IMR-90 (cell line): ENCODE measurements at places on chromosomes 6 and 20. TPM values are rescaled to one million over a fixed set of nuclear protein-coding genes. Genes with fewer than 3 reads are reported as not detected.

DNA sequence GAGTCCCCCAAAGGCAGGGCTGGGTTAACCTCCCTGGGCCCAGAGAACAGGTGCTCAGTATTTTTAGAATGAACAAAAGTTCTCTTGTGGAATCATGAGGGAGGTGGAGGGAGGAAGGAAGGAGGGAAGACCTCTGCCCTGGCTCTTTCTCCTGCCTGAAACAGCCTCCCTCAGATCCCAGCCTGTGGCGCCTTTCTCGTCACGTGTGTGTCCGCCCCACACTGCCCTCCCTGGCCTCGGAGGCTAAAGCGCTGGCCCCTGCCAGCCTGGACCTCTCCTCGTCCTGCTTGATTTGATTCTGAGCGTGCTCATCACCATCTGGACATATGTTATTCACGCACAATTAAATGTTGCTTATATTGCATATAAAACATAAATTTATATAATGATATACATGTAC lies 40.9 kb downstream of the PHACTR3 start:
- DNase-seq = no peak

- no peak for DNase-seq
These were observed 134.4 kb upstream of the STMND1 start for GRCh38 chr6:16967470-16967817.

GRCh38 chr6:72064399-72064975 lies 178.1 kb downstream of the RIMS1 start:
- DNase-seq = peak; percentile 10

- peak; percentile 20 for DNase-seq
These were observed 862 bp upstream of the SOBP start for GRCh38 chr6:107488875-107489635.

- peak; percentile 44 for DNase-seq
These were observed 157.6 kb downstream of the MCHR2 start for GRCh38 chr6:99836471-99836870.

GRCh38 chr20:62787866-62788265 lies 8.4 kb upstream of the MRGBP start:
- no peak for DNase-seq

DNA sequence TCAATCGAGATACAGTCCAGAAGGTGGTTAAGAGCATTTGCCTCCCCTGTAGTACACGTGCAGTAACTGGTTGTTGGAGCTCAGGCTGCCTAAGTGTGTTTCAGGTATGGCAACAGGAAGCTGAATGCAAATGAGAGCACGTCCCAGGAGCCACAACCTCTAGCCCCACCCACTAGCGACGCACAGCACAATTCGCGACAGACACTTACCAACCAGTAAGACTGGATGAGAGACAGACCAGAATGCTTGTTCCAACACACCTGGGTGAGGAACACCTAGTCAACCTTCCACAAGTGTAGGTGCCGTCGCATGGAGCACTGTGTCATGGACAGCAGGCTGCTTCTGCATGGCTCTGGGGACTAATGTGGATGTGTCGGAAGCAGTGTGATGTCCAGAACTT lies 7.2 kb upstream of the SERPINB1 start:
- DNase-seq = no peak

DNA sequence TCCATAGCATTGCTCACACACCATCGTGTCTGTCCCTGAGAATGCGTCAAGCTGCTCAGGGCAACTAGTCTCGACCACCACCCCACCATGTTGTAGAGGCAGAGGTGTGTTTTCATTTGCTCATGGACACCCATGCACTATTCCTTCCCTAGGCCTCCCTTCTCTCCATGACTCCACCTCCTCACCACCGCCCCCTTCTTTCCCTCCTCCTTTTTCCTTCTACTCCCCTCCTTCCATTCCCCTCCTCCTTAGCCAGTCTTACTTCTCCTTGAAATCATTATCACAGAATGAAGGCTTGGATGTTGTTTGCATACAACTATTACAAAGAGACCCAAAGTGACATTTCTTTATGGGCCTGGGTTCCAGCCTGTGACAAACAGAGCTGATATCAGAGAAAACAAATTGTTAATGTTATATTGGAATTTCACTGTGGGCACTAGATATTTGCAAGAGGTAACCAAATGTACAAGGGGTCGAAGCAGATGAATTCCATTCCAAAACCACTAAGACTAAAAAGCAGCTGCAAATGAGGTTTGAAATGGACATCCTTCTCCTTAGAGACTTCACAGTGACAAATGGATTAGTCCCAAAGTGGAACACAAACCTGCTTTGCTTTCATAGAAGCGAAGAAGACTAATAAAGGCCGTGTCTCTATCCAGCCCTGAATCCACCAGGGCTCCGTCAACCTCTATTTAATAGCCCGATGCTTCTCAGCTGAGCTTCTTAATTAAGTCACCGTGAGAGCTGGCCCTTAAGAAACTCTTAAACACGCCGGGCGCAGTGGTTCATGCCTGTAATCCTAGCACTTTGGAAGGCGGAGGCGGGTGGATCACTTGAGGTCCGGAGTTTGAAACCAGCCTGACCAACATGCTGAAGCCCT lies 275.8 kb upstream of the SULF2 start:
- no peak for DNase-seq

DNA sequence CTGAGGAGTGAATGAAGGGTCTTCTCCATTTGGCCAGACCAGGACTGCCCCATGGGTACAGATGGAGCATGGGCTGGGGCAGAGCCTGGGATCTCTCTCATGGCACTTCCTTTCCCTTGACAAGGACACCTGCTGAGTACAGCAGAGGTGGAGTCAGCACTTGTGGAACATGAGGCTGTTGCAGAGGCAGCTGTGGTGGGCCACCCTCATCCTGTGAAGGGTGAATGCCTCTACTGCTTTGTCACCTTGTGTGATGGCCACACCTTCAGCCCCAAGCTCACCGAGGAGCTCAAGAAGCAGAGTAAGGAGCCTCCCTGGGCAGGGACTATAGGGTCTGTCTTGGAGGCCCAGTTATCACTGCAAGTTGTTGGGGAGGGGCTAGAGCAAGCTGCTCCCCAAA lies 29.6 kb downstream of the GSS start:
- no peak for DNase-seq

DNA sequence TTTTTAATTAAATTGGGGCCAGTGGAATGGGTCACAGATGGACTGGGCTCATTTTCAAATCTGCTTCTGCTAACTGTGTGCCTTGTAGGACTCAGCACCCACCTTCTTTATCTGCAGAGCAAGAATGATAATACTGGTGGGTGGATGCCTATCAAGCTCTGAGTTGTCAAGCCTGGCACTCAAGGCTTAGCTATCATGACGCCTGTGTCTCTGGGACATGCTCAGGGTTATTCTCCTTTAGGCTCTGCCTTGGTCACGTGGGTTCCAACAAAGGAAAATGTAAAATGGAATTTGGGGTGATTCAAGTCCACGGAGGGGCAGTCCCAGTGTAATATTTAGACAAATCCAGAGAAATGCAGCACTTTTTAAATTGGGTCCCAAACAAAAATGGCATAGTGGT lies 202.3 kb downstream of the TSHZ2 start:
- DNase-seq = no peak

DNA sequence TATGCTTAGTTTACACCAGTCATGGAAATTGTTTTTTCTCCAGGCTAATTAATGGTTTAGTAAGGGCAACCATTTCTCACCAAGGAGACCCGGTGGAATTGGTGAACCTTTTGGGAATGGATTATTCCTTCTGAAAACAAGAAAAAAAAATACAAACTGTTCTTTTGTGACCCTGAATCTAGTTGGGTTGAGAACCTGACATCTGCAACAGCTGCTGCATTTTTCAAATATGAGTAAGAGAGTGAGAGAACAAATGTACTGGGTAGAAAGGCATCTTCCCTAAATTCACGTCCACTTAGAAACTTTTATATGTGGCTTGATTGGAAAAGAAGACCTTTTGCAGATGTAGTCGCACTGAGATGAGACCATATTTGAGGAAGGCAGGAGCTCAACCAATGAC lies 553.4 kb upstream of the EPHA7 start:
- DNase-seq = no peak

DNA sequence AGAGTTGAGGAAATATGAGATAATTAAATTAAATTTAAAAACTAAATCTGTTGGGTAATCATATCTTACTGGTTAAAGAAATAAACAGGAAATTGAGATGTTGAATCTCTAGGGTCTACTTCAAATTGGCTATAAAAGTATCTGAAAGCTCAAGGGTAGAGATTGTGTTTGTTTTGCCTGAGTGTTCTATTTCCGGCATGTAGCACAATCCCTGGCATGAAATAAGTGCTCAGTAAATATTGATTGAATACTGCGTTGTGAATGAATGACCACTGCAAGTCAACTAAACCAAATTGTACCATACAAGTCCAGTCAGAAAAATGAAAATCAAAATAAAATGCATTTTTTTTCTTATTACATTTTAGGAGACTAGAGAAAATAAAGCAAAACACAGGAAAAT lies 709.8 kb downstream of the EPM2A start:
- DNase-seq = no peak

- DNase-seq = no peak
These were observed 75.0 kb upstream of the SULF2 start for GRCh38 chr20:47860049-47860830.

DNA sequence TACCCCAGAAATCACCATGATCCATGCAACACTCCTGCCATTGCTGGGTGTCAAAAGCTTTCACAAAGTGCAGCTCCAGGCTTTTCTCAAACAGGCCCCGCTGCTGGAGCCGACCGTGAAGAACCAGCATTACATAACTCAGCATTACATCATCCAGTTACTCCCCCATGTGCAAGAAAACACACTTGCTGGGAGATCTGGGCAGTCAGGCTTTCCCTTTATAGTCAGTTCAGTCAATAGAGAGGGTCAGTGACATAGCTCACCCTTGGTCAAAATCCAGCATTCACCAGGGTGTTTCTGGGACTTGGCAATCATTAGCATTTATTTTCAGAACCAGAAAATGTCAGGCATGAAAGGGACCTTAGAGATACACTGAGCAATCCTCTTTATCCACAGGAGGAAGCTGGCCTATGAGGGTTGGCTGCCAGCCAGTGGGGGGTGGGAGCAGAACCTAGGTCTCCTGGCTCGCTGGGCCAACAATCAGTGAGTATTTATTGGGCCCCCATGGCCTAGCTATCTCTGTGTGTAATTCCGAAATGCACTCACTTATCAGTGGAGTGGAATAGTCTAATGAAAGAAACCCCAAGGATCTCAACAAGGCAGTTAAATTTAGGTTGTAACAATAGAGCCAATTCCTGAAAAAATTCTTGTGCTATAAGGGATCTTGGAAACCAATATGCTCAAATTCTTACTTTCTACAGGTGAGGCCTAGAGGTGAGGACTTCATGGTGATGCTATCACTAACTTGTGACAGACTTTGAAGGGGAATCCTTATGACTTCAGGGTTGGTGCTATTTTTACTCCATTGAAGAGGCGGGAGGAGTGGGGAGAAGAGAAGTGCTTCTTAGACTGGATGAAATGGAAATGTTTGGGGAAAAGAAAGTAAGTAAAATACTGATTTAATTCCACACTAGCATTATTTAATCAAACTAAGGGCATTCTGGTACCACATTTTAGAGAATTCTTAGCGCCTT lies 54.6 kb downstream of the LYRM4 start:
- DNase-seq = peak; percentile 64

DNA sequence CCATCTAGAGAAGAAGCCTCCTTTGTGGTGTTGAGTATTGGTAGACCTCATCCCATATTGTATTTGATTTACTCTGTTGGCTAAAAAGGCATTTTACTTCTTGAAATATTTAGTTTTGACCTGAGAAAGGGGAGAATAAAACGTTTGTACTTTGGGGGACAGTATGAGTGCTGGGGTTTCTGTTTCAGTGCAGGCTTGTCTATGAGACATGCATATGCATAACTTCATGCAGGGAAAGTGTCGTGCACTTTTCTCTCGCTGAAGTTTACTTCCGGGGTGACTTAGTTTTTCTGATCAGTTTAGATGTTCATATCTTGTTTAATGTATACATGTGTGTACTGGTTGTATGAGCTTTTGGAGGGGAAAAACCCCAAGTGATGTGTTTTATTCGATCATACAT lies 59.5 kb downstream of the UTRN start:
- no peak for DNase-seq

DNA sequence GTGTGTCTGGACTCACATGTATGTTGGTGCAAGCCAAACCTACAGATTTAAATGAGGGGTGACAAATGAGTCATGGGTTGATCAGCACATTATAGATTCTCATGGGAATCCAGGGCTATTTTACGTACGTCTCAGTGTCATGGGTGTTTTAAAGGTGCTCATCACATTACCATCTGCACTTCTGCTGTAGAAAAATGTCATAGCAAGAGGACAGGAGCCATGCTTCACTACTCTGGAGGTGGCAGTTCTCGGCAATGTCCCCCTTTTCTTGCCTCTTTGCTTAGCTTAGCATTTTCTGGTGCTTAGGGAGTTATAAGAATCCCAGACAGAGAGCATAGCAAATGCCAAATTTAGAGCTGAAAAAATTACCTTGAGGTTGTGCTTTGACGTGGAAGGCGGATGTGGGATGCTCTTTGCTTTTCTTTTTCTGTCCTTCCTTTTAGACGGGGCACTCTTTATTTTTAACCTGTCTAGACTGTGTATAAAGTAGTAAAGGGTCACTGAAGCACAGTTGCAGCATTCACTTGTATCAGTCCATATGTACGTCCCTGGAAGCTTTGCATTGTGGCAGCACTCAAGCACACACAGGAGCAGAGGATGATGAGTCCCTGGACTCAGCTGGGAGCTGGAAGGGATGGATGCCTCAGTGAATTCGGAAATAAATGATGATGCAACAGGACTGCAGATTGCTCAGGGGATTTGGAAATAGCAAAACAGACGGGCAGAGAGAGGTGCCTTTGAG lies 139.7 kb downstream of the SYNDIG1 start:
- peak; percentile 13 for DNase-seq

The SLC22A7 gene
- polyA plus RNA-seq = not detected in 2 replicates

DNA sequence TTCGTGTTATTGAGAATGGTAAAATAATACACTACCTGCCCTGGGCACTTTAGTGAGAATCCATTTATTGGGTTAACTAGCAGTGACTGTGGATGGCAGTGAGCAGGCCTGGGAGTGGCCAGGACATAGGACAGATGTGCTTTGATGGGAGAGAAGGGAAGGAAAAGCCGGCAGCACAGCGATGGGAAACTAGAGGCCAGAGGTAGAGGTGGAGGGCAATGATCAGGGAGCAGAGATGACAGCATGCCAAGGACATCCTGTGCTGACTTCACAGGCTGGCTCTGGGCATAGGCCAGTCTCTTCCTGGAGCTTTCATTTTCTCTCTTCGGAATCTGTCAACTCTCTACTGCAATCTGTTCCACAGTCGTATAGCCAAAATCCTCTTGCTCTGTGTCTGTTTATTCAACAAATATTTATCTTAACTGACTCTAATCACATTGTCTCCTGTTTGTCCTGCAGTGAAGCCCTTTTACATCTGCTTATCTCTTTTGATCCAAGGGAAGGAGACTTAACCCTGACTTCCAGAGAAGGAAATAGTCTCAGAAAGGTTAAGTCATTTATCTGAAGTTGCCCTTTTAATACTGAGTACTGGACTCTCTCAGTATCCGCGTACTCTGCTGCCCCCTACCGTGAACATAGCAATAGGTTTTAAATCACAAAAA lies 18.4 kb upstream of the MMP24 start:
- DNase-seq = peak; percentile 78

GRCh38 chr6:140669321-140669720 lies 1294.9 kb upstream of the CITED2 start:
- peak; percentile 40 for DNase-seq

GRCh38 chr20:51487076-51487475 lies 55.4 kb downstream of the NFATC2 start:
- DNase-seq = no peak

The SLC18B1 gene
- polyA plus RNA-seq = 1.7 and 2.4 TPM in 2 replicates

- DNase-seq = no peak
These were observed 19.9 kb downstream of the MCM8 start for GRCh38 chr20:5970381-5970780.
